Esophagus squamous epithelium (tissue), 5 donors: ENCODE measurements at places on chromosomes 16 and 17. TPM values are rescaled to one million over a fixed set of nuclear protein-coding genes. Genes with fewer than 3 reads are reported as not detected.

APOH gene
- not detected for total RNA-seq

GRCh38 chr16:84199861-84200260, 8.9 kb downstream of the ADAD2 start:
- DNase-seq: no peak

- no peak for DNase-seq
These were observed 103.8 kb upstream of the CRHR1 start for GRCh38 chr17:45680360-45680759.

- DNase-seq: no peak
These were observed 5.5 kb downstream of the SSTR2 start for GRCh38 chr17:73170324-73170723.

DNA sequence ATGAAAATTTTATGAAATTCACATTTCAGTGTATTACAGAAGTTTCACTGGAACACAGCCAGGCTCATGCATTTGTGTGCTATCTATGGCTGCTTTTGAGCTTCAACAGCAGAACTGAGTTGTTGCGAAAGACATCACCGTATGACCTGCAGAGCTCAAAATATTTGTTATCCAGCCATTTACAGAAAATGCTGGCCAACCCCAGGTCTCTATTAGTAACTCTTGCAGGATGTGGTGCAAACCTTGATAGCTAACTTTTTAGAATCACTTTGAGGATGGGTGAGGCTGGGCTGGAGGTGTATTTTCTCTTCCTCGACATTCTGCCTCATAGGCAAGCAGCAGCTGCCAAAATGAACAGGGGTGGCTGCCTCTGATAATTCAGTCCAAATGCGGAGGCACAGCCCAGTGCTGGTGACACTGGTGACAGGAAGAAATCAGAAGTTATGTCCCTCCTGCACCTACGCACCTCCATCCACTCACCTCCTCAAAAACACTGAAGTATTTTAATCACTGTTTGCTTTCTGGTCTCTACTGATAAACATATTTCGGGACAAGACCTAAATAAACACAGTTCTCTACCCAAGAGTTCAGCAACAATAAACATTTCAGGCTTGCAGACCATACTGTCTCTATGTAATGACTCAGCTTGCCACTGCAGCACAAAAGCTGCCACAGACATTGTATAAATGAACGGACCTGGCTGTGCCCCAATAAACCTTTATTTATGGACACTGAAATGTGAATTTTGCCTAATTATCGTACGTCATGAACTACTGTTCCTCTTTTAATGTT, 28.5 kb downstream of the ARHGAP17 start:
- DNase-seq: no peak
